Posterior vena cava (tissue), 2 donors: ENCODE measurements at places on chromosomes 3 and 15. TPM values are rescaled to one million over a fixed set of nuclear protein-coding genes. Genes with fewer than 3 reads are reported as not detected.

- peak; percentile 95 for DNase-seq
These were observed at the start of gene PLXNA1 for GRCh38 chr3:126982471-126983175. PLXNA1 (plus strand) TSS chr3:126983115; CDS start chr3:126988594, 5,479 bp downstream.

GRCh38 chr15:75058127-75058905 is 34.9 kb downstream of the PPCDC start:
- no peak for DNase-seq

- DNase-seq = no peak
These were observed 635.0 kb downstream of the ZIC1 start for GRCh38 chr3:148044151-148044550.

- no peak for DNase-seq
These were observed 358.7 kb downstream of the SQOR start for GRCh38 chr15:45993508-45993907.

DNA sequence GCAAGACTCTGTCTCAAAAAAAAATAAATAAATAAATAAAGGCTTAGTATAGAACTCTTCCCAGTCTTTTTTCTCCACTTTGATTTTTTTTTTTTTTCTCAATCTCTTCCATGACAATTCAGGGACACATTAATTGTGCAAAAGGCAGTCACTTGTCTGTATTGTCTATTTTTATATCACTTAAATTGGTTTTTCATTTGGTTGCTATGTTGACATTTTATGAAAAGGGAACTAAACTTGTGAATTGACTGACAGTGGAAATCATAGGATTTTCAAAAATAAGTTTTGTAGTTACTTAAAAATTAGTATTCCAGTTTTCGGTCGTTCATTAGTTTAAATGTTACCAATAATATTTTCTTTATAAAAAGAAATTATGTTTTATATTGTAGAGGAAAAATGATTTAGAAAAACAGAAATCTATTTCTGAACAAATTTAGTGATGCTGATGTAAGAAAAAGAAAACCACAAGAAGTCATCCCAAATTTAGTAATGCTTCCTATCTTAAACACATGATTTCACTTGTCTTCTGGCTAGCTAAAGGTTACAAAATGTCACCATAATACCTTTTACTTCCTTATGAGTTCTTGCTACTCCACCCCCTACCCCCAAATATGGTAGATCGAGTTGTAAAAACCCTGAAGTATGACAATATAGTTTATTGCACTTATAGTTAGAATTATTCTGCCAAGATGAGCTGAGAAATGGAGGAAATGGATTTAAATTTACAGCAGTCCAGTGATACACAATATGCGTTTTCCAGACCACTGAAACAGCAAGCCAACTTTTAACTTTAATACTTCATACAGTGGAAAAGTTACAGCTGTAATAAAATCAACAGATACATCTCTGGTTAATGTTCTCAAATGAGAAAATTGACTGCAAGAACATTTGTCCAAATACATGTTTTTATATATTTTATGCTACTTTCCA is 37.0 kb downstream of the PPARG start:
- no peak for DNase-seq

DNA sequence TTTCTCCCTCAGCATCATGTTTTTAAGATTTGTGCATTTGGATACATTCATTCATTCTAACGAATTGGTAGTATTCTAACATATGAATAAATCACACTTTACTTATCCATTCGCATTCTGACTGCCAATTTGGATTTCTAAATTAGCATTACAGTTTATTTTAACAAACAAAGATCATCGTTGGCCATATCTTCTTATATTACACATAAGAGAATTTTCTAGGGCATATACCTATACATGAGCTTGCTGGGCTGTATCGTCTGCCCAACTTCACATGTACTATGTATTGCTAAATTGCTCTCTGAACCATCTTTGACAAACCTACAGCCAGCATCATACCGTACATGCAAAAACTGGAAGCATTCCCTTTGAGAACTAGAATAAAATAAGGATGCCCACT is 265.8 kb upstream of the PPP2R3A start:
- DNase-seq = no peak

DNA sequence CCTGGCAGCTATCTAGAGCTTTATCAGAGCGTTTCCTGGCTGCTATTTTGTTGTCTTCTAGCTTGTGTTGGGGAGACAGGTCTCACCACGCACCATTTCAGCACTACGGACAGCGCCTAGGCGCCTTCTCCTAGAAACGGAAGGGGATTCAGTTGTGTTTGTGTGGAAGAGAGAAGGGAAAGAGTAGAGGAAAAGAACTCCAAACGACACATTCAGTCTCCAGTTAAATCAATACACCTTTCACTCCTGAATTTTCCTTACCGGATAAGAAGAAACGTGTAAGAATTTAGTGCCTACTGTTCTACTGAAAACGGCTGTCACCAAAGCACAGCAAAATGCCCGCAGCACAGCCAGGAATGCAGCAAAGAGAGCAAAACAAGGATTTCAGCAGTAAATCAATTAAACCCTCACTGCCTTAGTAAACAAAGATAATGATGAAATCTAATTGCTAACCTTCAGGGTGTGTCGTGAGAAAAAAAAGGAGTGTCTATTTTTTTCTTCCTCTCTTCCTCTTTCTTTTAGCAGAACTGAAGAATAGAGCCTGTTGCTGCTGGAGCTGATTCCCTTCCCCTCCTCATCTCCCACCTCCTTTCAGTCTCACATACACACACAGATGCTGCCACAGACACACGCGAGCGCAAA is 412 bp upstream of the CTXN2 start:
- peak; percentile 88 for DNase-seq

- no peak for DNase-seq
These were observed 91.8 kb upstream of the CGNL1 start for GRCh38 chr15:57284535-57284934.

DNA sequence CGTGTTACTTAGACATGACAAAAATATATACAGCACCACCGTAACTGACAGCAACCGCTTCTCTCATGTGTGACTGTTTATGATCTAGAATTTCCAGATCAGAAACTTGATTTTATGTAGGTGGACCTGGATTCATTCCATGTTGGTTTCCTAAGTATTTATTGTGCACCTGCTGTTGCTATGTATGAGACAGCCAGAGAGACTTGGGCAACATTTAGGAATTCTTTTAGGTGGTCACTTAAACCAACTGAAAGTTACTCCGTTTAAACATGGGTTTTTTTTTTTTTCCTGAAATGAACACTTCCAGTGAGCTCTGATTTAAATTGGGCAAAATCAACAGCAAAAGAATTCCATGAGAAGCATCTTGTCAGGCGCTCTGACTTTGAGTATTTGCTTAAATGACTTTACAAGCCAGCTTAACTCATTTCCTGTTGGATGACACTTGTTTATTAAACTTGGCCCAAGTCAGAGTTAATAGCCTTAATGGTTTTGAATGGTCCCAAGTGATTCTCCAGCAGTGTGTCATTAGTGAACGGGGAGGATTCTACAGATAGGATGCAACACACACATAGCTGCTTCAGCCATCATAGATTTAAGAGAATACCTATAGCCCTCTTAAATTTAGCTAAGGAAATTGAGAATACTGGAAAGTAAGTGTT is 31.8 kb downstream of the MITF start:
- no peak for DNase-seq

DNA sequence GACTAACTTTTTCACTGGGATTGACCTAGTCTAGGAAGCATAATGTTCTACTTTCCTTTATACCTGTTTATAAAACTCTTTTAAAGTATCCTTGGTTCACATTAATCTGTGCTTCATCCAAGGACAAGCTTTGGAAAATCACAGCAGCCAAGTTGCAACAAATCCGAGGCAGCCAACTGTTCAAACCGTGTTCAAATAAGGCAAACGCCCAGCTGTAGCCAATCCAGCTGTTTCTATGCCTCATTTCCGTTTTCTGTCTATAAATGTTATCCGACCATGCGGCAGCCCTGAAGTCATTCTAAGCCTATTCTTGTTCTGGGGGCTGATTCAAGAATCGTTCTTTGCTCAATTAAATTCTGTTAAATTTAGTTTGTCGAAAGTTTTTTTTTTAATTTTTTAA is 78.3 kb downstream of the FMN1 start:
- no peak for DNase-seq

DNA sequence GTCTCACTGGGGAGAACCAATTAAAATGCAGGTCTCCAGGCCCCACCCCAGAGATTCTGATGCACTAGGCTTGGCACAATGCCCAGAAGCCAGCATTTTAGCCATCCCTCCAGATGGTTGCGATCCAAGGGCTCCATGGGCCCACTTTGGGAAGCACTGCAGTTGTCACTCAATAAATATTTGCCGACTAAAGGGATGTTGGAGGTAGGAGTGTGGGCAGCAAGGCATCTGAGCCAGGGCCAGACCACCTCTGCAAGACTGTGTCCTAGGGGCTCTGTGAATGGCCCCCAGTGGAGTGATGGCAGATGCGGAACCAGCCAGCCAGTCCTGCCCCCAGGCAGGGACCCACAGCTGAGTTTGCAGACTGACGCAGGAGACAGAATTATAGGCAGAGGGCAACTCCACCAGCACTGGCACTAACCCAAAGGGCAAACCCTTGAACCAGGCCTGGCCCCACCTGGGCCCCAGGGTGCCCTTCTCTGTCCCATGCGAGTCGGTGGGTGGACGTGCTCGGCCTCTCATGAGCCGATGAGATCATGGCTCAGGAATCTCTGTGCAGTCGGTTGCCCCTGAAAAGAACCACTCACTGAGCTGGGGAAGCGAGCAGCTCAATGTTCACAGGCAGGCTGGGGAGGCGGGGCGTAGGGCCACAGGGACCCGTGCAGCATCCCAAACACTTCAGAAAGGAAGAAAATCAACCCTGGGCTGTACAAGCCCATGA is 49.7 kb downstream of the SEMA5B start:
- no peak for DNase-seq

- DNase-seq = no peak
These were observed 749 bp downstream of the RAB8B start for GRCh38 chr15:63189941-63190768.

- DNase-seq = no peak
These were observed 172.4 kb downstream of the PDE8A start for GRCh38 chr15:85154061-85154460.

DNA sequence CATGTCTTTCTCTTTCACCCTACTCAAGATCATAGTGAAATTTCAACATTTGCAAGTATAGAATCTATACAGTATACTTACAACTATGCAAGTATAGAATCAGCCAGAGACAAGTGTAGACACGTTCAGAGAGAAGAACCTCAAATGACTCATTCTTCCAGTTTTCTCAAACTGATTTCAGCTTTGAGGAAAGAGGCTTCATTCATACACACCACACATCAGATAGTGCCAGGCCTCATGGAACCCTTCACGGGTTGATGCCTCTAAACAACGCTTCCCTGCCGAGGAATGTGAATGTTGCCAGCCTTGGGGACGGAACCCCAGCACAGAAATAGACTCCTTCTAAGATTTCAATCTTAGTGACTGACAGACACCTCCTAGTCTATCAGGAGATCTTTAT is 135.7 kb downstream of the FOXP1 start:
- no peak for DNase-seq

GRCh38 chr3:31790193-31791089 is 190.6 kb downstream of the OSBPL10 start:
- DNase-seq = no peak

- DNase-seq = no peak
These were observed 118.4 kb downstream of the CTNNB1 start for GRCh38 chr3:41317718-41318117.

- no peak for DNase-seq
These were observed 136.2 kb upstream of the PFN2 start for GRCh38 chr3:150106740-150107428.

GRCh38 chr15:55194256-55194655 is 2.5 kb downstream of the RSL24D1 start:
- no peak for DNase-seq

GRCh38 chr15:40953713-40954074 is 423 bp downstream of the CHAC1 start:
- peak; percentile 82 for DNase-seq

- DNase-seq = no peak
These were observed 122.2 kb upstream of the WNT5A start for GRCh38 chr3:55609230-55609827.

DNA sequence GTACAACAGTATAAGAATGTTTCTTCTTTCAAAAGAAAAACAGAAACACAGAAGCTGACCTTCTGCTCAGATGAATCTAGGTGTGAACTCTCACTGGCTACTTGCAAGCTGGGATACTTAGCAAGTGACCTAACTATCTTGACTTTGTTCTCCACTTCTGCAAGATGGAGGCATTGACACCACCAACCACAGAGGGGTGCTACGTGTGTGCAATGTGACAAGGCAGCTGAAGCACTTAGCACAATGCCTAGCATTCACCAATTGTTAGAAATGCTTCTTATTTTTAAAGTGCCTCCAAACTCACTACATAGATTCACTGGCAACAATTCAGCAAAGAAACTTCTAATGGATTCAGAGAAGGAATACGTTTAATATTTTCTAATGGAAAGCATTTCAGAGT is 331.4 kb upstream of the WNT5A start:
- no peak for DNase-seq

- DNase-seq = no peak
These were observed 72.3 kb upstream of the GALNT15 start for GRCh38 chr3:16102187-16102561.

GRCh38 chr15:87757084-87757483 is 499.5 kb downstream of the NTRK3 start:
- DNase-seq = no peak

GRCh38 chr3:105246536-105246935 is 120.2 kb upstream of the ALCAM start:
- DNase-seq = no peak

- no peak for DNase-seq
These were observed 82.0 kb upstream of the EPHB3 start for GRCh38 chr3:184479426-184480126.

- no peak for DNase-seq
These were observed 121.4 kb upstream of the ATP11B start for GRCh38 chr3:182671942-182672341.

DNA sequence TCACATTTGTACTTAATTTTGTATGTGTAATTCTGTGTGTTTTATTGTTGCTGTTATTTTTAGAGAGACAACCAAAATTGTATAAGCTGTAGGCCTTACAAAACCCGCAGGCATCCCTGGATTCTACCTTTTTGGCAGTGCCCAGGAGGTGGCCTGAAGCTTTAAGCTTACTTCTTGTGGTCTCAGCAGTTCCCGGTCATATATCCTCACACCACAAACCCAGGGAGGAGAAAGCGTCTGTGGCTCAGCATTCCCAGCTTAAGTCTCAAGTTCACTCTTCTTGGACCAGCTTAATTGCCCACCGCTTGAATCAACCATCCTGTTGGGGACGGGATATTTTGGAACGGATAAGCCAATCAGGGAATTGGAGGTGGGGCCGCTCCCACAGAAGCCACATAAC is 36.7 kb downstream of the C2CD4A start:
- no peak for DNase-seq

SPATA12 gene
- not detected for total RNA-seq

BCL2A1 gene
- total RNA-seq = 3.6 TPM

RLBP1 gene
- total RNA-seq = not detected

FBXL2 gene
- 10.1 TPM for total RNA-seq

SLC22A14 gene
- 0.38 TPM for total RNA-seq

NR2E3 gene
- total RNA-seq = 0.19 TPM

SCAMP5 gene
- total RNA-seq = 2.9 TPM

VPS18 gene
- 21.9 TPM for total RNA-seq

ACOX2 gene
- total RNA-seq = 11.9 TPM

MYZAP gene
- total RNA-seq = 8.4 TPM

ADAMTSL3 gene
- 13.0 TPM for total RNA-seq

GPR156 gene
- 3.1 TPM for total RNA-seq

SHF gene
- 8.5 TPM for total RNA-seq

C15orf62 gene
- 0.10 TPM for total RNA-seq
